Stimulated activated CD4-positive, alpha-beta T cell treated with anti-CD3 and anti-CD28 coated beads, TNF-alpha, amount 100 ng/mL, for 1 hour (primary cell): ENCODE measurements at places on chromosomes 16 and 17.

DNA sequence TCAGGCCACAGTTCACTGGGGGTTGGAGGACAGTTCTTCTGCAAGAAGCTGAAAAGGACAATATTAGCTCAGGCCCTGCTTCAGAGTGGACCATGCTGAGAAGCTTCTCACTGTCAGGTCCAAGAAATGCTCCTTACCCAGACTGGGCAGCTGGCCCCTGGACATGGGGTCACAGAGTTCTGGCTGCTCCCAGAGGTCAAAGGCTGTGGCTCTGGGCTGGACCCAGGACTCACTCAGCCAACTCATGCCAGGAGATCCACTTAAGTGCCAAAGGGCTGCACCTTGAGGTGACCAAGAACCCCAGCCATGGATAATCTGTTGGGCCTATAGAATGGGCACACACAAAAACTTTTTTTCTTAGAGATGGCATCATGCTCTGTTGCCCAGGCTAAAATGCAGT lies 4.0 kb downstream of the CES2 start:
- DNase-seq = no peak

GRCh38 chr17:75783803-75784472 lies 668 bp upstream of the UNK start:
- DNase-seq = no peak

DNA sequence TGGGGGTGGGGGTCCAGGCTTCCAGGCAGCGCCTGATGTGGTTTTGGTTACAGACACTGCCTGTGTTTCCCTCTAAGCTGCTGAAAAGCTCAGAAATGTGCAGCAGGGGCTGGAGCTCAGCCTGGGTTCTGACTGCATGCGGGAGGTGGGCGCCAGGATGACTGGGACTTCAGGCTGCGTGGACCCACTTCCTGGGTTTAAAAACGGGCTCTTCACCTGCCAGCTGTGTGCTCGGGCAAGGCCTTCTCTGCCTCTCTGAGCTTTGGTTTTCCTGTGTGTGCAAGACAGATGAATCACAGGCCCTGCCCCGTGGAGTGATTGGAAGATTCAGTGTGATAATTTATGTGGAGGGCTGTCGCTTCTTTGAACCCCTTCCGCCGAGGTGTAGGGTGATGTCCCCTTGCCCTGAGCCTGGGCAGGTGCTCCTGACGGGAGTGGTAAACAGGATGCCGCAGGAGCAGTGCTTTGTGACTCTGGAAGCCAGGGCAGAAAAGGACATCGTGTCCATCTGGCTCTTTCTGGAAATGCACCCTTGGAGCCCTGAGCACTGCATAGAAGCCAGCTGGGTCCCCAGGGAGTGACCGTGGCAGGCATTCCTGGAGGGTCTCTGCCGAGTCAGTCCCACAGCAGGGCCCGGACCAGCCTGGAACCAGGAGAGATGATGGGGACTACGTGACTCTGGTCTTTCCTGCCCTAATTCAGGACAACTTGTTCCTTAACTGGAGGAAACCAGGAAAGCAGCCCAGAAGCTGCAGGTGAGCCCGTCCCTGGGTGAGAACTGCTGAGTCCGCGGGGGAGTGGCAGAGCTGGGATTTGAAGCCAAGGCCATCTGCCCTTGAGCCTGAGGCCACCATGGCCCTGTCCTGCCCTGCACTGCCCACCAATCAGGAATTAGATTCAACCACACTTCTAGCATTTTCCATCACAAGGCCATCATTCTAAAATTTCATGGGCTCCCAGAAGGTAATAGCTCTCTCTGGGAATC lies 28.5 kb upstream of the SLC7A5 start:
- DNase-seq = no peak

GRCh38 chr17:45316434-45317110 lies at the start of gene MAP3K14:
Gene MAP3K14 (minus strand): TSS chr17:45317020. CDS start chr17:45290745, 26,275 bp downstream.
- DNase-seq = peak; percentile 36

- no peak for DNase-seq
These were observed 60.4 kb downstream of the PGS1 start for GRCh38 chr17:78438694-78439325.

DNA sequence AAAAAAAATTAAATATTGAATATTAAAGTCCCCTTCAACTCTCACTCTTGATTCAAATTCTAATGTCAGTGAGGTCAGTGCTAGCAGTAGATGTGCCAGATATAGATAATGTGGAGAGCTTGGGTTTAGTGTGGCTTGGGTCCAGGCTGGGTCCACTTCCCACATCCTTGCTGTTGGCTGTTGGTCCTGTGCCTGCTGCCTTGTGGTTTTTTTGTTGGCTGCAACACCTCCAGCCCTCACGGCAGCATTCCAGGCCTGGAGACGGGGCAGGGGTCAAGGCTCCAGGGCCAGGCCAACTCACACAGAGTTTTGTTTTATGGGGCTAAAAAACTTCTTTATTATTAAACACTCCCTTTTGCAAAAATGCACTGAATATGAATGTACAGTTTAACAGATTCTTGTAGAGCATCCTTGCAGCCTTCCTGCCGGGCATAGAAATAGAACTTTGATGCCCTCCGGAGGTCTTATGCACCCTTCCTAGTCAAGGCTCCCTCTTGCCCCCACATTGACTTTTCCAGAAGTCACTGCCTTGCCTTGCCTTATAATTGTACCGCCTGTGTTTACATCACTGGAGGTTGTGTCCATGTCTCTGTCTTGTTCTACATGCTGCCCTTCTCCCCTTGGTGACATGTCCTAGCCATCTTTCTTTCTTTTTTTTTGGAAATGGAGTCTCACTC lies 25.5 kb upstream of the MYO15B start:
- DNase-seq = no peak

- no peak for DNase-seq
These were observed 9.8 kb downstream of the FSCN2 start for GRCh38 chr17:81537856-81538555.

GRCh38 chr16:86713021-86713631 lies 134.8 kb downstream of the FOXL1 start:
- DNase-seq = no peak

- DNase-seq = no peak
These were observed 37.2 kb upstream of the ULK2 start for GRCh38 chr17:19904924-19905323.

DNA sequence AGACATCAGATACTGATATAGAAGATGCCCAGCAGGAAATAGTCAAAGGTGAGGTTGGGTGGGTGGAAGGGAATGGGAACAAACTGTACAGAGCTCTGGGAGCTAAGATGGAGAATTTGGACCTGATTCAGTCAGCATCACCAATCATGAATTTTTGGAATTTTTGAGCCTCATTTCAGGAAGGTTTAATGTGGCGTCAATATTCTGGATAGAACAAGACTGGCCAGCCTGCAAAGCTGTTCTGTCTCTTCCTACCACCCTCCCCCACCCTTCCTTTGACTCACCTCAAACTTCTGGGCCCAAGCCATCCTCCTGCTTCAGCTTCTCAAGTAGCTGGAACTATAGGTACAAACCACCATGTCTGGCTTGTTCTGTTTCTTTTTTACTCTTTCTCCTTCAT lies 32.6 kb downstream of the CTCF start:
- no peak for DNase-seq

- no peak for DNase-seq
These were observed 2.4 kb downstream of the SERPINF1 start for GRCh38 chr17:1764284-1764683.

- DNase-seq = no peak
These were observed 222.7 kb upstream of the CIBAR2 start for GRCh38 chr16:85334718-85335583.

DNA sequence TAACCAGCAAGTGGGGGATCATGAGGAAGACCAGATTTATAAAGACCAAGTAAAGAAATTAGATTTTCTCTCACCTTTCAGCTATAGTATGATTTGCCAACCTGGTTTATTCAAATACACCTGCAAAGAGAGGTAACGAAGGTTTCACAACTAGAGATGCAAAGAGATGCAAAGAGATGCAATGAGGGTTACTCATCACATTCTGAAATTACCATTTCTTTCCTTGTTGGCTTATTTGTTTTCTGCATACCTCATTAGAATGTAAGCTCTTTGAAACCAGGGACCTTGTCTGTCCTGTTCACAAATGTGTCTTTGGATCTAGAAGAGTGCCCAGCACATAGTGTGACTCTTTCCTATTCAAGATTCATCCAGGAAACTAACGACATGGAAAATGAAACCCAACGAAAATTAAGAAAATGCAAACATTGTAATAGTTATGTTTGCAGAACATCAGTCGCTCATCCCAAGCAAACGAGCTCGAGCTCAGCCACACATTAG lies 9.0 kb upstream of the LONP2 start:
- no peak for DNase-seq

DNA sequence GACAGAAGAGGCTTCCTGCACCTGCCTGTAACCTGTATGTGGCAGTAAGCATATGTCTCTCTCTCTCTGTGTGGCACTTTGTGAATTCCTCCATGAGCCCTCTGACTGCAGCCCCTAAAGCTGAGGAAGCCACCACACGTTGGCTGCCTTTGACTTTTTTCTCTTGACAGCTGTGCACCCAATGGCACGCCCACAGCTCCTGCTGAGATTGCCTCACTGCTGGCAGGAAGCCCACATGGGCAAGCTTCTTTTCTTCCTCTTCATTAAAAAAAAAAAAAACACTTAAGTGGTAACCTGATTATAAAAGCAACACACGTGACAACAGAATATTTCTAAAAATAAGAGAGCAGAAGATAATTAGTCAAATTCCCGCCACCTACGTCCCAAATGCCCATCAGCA lies 34.0 kb upstream of the PIRT start:
- DNase-seq = no peak

DNA sequence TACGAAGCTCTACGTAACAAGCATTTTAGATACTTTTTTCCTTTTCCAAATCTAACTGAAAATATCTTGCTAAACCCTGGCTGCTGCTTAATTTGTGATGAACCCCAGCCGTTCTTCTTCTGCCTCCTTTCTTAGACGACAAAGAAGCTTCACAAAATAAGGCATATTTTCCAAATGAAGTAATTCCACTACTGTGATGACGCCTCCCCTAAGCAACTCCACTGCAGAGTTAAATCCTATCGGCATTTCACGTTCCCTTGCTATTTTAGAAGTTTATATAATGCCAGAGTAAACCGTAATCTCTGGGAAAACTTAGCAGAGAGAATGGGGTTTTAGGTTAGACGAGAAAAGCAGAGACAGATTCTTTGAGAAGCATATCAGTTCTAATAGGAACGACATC lies 683.1 kb upstream of the SALL1 start:
- DNase-seq = no peak

DNA sequence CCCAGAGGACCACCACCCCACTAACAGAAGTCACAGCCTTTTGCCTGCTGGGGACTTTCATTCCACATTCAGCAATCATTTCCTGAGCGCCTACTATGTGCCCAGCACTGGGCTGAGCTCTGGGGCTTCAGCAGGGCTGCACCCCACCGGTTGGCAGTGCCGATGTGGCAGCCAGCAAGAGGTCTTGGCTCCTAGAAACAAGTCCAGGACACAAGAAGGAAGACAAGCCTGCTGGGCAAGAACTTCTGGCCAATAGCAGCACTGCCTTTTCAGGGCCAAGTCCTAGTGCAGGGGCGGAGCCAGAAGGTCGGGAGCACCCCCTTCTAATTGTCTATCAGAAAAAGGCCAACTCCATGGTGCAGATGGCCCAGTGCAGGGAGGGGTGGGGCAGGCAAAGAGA lies 13.0 kb upstream of the HOXB9 start:
- no peak for DNase-seq

DNA sequence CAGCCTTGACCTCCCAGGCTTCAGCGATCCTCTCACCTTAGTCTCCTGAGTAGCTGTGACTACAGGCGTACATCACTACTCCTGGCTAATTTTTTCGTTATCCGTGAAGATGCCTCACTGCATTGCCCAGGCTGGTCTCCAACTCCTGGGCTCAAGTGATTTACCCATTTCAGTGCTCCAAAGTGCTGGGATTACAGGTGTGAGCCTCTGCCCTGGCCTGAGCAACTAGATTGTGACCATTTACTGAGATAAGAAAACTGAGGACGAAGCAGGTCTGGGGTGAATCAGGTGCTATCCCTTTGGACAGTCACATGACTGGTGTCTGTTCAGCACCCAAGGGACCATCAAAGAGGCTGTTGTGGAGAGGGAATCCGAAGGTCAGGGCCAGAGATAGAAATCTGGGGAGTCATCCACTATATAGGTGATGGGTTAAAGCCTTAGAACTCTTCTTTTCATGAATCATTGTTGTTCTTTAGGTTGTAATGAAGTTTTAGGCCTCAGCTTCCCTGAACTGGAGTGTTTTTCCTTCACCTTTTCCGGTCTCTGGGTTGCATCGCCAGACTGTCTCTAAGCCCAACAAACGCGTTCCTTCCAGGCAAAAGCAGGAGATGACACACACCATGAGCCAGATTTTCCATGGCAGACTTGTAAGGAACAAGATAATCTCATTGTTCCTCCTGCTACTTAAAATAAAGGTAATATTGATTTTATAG lies 62.5 kb downstream of the FTO start:
- no peak for DNase-seq
